ENCODE measurements at places on chromosomes 4 and X.

DNA sequence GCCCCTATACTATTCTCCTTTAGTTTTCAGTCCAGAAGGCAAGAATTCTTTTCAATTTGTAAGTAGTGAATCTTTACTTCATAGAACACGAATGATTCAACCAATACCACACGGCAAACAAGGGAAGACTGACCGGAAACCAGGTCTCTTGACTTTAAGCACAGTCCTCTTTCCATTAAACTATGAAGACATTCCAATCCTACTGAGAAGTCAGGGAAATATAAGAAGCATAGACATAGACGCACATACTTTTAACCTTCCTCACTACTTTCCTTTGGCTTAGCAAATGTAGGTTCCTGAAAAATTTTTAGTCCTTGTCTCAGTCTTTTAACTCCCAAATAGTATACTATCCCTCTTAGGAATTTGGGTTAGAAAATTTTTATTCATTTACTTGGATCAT lies 9.1 kb downstream of the CHRDL1 start:
- peak; percentile 22 for DNase-seq

DNA sequence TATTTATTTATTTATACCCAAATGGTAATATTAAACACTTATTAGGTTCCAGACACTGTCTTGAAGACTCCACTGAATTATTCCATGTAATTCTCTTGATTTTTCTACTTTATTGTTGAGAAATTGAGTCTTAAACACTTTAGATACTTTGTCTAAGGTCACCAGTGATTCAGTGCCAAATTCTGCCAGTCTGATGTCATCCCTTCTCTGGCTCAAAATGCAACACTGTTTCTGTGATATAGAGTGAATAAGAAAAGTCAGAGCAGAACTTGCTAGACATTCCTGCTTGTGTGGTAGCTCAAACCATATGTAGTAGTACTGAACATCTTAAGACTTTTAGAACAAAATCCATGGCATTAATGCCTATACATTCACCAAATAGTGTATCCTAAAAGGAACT lies 164.3 kb downstream of the GABRB1 start:
- DNase-seq, result no peak

- peak; percentile 56 for DNase-seq
Observed at GRCh38 chrX:136162827-136163570, 15.7 kb downstream of the FHL1 start.

DNA sequence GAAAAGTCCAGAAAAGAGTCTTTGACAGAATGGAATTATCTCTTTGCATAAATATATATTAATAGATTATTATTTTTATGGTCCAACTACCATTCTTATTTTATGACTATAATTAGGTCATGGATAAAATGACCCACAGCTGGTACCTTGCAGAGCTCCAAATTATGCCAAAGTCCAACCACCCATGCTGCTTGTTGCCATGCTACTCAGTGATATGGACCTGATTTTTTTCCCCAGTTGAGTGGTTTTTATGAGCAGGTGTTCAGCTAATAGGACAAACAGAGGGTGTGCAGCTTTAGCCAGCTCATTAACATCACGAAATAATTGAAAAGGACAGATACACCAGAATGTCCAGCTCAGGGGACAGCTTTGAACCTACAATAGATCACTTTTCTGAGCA lies 9.7 kb downstream of the HOPX start:
- DNase-seq, result no peak

- DNase-seq, result peak; percentile 74
Observed at GRCh38 chr4:82865592-82865991, 25.4 kb downstream of the SEC31A start.

DNA sequence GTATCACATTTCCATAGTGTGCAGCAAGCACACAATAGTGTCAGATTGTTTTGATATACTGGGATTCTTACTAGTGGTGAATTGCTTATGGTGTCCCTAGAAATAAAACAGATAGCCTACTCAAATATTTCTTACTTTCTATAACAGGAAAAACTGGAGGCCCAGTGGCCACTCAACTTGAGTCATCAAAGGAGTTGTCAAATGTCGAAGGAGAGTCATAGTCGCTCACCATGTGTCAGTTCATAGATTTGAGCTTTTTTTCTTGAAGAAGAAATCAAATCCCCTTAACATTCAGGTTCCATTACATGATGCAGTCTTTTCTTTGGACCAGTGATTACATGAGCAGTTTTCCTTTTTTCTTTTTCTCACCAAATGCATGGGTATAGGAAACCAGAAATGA lies 1271.0 kb downstream of the RAPGEF2 start:
- DNase-seq, result no peak

DNA sequence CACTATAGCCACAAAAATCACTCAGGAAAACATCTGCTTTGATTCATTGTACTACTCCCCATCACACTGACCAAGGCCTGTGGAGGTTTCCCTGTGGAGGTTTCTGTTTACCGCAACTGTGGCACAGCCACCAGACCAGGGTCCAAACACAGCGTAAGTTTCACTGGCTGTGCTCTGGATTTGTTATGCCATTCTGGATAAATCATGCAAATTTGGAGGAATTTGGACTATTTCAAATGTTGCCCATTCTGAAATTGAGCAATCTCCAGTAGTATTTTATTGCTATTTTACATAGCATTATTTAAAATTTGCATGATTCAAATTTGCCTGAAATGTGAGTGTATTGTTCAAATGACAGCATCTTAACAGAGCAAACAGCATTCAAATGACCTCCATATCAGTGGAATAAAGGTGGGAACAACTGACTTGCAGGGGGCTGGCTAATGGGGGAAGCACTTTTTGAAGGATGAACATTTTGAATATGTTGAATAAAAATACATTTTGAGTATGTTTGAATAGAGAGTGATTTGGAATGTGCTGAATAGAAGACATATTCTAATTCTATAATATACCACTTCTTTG lies 66.1 kb upstream of the ACSL1 start:
- DNase-seq, result no peak

DNA sequence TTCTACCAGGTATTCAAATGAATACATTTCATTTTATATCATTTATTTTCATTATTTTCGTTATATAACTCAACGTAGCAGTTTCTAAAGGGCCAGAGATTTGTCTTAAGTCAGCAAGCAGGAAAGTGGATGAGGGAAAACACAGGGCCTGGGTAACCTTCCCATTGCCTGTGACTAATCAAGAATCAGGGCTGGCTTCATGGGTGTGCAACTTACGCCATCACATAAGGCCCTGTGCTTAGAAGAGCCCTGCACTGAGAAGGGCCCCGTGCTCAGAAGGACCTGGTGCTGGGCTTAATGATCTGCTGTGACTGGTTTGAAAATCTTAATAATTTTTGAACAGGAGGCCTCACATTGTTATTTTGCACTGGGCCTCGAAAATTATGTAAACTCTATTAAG lies 65.4 kb upstream of the FAM9C start:
- no peak for DNase-seq

DNA sequence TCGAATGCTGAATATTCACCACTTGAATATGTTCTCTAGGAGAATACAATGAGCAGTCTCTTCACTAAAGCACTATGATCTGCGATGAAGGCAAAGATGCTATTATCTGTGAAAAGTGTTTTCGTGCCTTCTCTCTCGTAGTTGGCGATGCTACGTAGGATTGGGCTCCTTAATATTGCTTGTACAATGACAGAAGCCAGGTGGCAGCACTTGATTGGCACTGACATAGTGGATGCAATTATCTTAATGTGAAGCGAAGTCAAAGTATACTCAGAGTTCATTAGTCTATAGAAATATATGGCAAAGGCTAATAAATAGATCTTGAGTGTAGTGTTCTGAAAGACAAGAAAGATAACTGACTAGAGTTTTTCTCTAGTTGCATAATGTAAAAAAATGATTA lies 1135.7 kb upstream of the AGA start:
- no peak for DNase-seq

GRCh38 chrX:142036116-142036515 lies 132.4 kb downstream of the MAGEC1 start:
- DNase-seq, result no peak

GRCh38 chr4:86670756-86671155 lies 76.6 kb downstream of the PTPN13 start:
- peak; percentile 49 for DNase-seq

DNA sequence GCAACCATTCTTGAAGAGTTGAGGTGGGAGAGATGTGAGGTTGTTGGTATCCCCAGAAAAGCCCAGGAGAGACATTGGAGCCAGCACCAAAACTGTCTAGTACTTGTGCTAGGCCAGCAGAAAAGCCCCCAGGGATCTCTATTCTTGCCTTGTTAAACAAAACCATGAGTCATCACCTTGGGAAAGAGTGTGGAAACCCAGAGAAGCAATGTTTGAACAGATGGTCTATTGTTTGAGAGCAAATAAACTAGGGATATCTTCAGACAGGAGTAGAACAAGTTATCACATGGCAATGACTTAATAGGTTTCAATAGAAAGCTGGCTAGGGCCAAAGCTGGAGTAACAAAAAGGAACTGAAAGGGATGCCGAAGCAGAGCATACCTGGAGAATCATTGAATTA lies 195.7 kb upstream of the CASK start:
- DNase-seq, result peak; percentile 24

GRCh38 chrX:16873106-16873505 lies 2.9 kb upstream of the RBBP7 start:
- no peak for DNase-seq

DNA sequence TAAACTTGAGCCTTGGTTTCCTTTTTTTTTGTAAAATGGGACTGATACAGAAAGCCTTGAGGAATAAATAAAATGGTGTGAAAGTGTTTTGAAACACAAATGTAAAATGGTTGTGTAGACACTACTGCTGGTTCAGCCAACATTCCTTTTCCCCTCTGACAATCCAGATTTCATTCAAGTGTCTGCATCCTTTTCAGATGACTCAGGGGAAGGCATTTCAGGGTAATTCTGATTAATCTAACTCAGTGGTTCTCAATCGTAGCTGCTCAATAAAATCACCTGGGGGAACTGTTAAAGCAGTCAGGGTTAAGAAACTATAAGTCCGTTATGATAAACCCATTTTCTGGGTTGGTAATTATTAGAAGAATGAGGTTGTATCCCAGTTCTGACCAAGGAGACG lies 4.6 kb downstream of the ARHGAP10 start:
- DNase-seq, result peak; percentile 83

- no peak for DNase-seq
Observed at GRCh38 chrX:100408713-100409609, 1.1 kb downstream of the PCDH19 start.

DNA sequence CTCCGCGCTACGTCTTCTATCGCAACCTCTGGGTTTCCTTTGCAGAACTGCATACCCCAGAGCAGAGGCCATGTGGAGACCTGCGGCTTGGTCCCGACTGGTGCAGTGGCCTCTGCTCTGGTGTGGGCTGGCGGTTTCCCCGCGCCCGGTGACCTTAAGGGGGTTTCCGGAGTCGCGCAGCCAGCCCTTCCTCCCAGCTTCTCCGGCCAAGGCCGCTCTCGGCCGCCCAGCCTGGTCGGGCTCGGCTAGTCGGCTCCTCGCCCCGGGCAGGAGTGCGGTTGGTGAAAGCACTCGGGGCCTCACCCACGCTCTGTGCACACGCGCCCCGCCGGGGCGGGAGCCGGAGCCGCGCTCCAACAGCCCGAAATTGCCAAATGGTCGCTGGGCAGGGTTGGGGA lies 84.9 kb downstream of the BCOR start:
- no peak for DNase-seq

GRCh38 chrX:16484338-16484737 lies 165.6 kb upstream of the S100G start:
- peak; percentile 62 for DNase-seq

DNA sequence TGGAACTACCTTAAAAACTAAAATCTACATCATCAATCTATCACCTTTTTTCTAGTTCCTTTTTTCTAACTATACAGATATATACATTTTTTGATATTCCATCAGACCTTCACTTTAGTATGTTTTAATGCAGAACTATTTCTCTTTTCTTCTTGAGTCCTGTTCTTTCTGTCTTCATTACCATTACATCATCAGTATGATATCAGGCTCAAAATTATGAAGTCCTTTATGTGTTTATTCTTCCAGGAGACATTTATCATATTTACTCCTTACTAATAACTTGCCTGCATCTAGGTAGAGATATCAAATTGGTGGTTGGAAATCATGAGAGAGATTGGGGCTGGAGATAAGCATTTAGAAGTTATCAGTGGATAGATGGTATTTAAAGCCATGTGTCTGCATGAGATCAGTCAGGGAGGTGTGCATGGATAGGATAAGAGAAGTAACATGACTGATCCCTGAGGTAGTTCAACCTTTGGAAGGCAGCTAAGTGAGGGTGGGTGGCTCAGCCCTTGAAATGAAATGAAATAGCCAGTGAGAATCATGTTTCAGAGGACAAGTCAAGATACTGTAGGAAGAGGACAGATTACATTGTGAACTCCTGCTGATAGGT lies 43.1 kb downstream of the MRPL1 start:
- no peak for DNase-seq

GRCh38 chr4:108301545-108302251 lies 133.0 kb upstream of the LEF1 start:
- DNase-seq, result no peak

DNA sequence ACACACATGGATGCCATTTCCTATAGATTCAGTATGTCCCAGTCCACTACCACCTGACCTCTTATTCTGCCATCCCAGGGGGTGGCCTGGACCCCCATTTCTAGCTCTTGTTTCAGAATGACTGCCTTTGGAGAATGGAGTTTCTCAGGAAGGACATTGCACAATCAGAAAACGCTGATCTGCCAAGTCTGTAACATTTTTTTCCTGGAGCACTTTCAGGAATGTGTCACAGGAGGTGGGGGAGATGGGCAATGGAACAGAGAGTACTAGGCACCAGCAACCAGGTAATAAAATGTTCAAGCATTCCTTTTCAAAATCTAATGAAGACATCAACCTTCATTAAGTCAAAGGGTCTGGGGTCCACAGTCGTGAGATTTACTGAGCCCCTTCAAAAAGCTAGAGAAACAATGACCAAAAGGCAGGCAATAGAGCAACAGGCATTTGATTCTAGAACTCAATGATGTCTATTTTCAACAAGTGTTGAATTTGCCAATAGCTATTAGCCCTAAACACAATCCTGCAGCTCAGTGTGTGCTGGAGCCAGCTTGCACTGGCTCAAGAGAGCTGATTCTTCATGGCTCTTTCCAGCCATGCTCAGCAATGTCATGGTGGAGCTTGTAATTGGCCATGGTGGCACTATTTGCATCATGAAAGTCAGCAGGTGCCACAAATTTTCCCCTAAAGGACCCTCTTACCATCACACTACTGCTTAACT lies 87.1 kb downstream of the KDR start:
- DNase-seq, result peak; percentile 30

DNA sequence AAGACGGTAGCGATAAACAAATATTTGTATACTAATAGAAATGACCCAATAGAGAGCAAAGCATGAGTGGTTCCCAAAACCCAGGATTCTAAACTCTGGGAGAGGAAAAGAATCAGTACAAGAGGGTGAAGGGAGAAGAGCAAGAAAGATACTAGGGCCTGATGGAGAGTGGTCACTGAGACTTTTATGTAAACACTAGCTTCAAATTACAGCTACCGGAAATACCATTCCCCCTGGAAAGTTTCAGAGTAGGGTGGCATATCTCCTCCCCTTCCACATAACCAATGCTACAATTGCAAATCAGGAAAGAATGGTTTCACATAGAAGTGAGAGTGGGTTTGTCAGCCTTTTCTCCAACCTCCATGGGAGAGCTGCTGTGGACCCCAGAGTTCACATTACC lies 77.1 kb downstream of the EIF4E start:
- DNase-seq, result peak; percentile 49

All from GM03348 (cell line).